Coronary artery (tissue), 2 donors: ENCODE measurements at places on chromosomes 3 and 15.

GRCh38 chr3:190258634-190259033 lies 63.6 kb downstream of the CLDN1 start:
- no peak for DNase-seq

DNA sequence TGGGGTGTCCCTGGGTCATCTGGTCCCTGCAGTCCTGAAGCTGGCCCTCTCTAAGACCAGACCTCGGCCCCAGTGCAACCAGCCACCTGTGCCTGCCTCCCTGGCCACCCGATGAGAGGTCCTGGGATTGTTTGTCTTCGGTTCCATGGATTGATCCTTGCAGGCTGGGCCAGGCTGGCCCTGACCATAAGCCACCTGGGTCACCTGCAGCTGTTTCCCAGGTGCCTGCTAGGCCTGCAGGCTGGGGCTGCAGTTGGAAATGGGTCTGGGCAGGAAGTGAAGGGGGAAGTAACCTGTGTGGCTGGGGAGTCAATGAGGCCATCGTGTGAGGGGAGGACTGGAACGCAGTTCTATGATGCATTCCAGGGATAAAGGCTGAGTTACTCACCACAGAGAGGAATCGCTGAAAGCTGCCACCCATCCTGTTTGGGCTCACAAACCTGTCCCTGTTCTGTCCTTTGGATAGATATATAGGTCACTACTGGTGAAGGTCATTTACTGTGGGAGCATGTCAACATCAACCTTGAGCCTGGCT lies 30.9 kb upstream of the VPS8 start:
- no peak for DNase-seq

DNA sequence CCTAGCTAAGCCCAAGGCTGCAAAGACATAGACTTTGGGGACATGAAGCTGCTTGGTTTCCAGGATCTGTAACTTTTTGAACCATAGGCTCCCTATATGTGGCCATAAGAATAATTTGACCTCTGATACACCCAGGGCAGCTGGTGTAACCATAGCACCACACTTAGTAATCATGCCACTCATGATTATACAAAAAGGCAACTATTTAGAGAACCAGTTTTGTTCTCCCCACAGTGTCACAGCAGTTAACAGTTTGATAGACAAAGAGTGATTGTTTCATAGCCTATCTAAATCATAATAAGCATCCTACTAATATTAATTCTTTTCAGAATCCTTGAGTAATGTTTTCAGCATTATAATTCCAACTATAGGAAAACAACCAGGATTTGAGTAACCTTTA lies 334.9 kb downstream of the NEK10 start:
- no peak for DNase-seq

GRCh38 chr3:126546549-126547239 lies 12.0 kb downstream of the C3orf22 start:
- peak; percentile 64 for DNase-seq

GRCh38 chr3:121661376-121661775 lies 673 bp upstream of the HCLS1 start:
- DNase-seq, result no peak

GRCh38 chr3:72231439-72232196 lies 446.7 kb upstream of the PROK2 start:
- no peak for DNase-seq

- no peak for DNase-seq
Measured at GRCh38 chr3:136021803-136022202, 56.3 kb downstream of the PPP2R3A start.

DNA sequence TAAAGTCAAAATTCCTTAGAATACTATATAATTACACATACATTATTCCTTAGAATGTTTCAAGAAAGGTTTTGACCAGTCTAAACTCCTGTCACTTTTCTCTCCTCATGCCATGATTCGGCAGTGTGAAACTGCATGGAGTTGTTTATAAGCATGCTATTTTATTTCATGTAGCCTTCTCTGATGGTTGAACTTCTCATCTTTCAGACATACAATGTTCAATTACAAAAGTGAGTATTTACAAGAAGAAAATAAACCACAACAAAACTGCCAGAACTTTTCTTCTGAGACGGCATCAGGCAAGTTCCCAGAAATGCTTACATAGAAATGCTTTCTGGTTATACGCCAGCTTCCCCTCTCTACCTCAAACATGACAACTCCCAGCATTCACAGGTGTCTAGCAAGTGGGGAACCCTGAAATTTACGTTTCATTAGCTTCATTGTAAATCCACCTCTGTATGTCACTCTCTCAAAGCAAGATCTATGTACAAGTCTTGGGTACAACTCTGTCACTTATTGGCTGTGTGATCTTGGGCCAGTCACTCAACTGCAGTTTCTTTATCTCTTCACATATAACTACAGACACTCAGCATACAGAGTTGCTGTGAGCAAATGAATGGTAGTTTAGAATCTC lies 42.7 kb downstream of the HDGFL3 start:
- DNase-seq, result no peak

DNA sequence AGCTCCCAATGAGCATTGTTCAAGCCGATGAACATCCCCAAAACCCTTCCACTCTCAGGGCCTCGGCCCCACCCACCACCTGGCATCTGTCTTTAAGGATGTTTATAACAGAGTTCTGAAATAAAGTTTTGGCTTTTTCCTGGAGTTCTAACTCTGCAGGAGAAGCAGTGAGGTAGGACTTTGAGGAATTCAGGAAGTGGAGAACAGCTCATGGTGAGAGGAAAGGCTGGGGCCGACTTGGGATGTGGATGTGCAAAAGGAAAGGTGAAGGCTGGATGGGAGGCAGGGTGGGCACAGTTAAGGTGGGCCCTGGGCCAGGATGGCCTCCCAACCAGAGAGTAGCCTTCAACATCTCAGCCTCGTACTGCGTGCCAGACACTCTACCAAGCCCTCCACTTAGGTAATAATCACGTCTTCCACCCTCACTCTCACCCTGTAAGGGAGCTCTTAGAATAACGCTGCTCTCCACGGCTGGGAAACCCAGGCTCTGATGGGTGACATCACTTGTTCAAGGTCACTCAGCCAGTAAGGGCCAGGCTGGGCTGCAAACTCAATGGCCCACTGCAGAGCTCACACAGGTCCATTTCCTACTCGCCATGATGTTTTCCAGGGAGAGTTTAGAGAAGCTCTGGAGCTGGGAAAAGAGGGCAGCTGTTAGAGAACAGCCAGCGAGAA lies 28.5 kb downstream of the LIPC start:
- no peak for DNase-seq

GRCh38 chr3:18747383-18747782 lies 322.2 kb upstream of the SATB1 start:
- no peak for DNase-seq

- no peak for DNase-seq
Measured at GRCh38 chr3:164365242-164365641, 713.1 kb downstream of the SI start.

GRCh38 chr3:129261894-129262293 lies 12.5 kb downstream of the COPG1 start:
- no peak for DNase-seq

DNA sequence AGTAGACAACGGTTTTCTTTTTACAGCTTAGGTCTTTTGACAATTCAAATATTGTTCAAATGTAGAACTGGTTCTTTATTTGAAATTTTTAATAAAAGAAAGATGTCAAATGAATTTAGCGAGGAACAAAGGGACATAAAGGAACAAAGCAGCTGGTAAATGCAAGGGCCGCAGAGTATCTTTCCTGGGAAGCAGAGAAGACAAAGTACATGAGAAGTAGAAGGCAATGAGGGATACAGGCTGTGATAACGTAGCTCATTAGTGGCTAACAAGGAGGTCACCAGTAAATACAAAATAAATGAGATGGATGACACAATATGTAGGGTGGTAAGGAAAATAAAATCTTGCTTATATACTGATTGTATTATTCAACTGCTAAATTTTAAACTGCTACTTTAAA lies 762.8 kb downstream of the VGLL3 start:
- no peak for DNase-seq

- no peak for DNase-seq
Measured at GRCh38 chr15:74982183-74982582, 13.2 kb upstream of the SCAMP5 start.

GRCh38 chr3:195012571-195012970 lies 258.4 kb downstream of the XXYLT1 start:
- no peak for DNase-seq

DNA sequence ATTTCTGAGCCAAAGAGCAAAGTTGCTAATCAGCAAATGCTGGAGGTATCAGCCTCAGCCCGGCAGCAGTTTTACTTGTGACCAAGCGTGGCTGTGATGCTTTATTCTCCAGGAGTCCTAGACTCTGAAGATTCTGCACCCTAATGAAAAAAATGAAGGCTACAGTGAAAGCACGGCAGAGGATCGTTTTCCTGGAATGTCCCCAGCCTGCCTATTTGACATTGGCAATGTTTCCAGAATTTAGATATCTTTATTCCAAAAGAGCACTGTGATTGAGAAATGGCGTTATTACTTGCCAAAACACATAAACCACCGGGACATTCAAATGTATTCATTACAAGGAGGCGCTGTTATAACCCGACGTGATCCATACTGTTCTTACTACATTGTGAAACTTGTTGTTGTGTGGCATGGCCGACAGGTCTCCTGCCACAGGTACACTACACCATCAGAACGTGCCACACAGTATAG lies 263.8 kb downstream of the SLCO3A1 start:
- no peak for DNase-seq

- no peak for DNase-seq
Measured at GRCh38 chr15:34119291-34119690, 17.4 kb downstream of the PGBD4 start.

GRCh38 chr3:12384451-12385233 lies 95.8 kb downstream of the PPARG start:
- no peak for DNase-seq

DNA sequence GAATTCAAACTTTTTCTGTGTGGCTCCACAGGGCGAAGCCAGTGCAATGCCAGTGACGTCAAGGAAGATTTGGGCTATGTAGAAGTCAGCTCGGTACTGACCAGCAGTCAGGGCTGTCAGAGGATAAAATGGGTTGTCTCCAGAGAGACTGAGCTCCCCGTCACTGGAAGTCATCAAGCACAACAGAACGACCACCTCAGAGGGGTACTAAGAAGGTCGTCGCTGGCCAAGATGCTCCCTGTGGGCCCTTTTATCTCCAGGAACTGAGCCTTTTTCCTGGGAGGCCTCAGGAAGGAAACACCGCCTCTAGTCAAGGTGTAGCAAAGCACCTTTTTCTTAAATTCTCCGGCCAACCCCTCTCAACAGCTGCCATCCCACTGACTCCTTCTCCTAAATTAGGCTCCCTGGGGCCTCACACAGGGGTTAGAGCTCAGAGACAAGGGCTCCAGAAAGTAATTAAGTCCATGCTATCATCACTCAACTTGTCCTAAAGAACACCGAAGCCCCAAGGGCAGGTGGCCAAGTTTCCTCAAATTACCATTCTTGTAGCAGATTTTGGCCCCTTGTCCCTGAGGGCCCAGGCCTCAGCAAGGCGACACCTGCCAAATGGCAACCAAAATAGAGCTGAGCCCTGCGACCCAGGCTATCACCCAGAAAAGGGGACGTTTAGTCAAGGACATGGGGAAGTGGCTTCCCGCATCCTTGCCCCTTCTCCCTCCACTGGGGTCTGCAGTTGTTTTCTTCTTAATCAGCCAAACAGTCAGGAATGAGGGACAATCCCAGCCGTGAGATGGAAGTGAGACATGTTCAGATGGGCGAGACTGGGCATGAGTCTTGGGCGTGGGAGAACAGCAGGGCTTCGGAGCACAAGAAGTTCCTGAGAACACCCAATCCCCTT lies 48.0 kb downstream of the SSUH2 start:
- DNase-seq, result no peak

- no peak for DNase-seq
Measured at GRCh38 chr3:72485641-72486040, 362.6 kb downstream of the SHQ1 start.

DNA sequence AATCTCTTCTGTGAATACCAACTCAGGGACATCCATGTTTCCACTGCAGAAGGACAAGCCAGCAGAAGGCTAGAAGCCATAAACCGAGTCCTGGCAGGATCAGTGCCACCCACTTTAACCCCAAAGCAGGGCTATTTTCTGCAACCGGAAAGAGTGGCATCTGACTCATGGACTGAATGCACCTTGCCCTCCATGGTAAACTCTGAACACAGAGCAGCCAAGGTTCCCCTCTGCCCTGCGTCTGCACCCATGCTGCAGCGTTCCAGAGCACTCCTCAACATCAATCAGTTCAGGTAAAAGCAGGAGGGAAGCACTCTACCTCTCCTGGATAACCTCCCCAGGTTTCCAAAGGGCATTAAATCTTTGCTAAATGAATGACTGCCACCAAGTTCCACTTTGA lies 801 bp upstream of the NGRN start:
- DNase-seq, result no peak

DNA sequence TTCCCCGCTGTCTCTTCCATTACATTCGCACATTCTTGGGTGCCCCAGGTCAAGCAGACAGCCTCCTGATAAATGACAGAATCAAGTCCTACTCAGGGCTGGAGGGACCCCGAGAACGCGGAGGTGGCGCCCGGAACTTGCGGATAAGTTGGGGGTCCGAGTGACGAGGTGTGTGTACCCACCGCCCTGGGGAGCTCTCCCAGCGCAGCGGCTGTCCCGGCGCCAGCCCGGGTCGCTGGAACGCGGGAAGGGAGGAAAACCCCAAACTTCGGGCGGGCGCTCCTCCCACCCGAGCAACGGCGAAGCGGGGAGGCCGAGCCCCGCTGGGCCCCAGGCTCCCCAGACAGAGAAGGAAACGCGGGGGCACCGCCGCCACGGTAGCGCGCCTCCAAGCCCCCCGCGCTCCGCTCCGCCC lies 550 bp downstream of the CLN6 start:
- DNase-seq, result no peak

DNA sequence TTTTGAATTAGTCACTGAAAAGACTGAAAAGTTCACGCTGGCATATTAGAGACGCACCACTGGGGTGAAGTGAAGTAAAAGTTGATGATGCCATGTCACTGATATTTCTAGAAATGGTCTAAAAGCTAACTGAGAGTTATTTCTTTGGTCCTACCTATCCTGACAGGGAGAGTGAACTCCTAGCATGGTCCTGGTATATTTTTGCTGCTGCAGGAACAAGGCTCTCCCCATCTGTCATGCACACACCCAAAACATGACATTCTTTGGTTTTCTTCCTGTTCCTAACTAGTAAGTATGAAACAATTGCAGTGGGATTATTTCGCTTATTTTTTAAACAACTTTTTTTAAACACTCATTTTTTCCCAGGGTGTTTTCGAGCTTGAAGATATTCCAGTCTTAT lies 466.7 kb downstream of the ERC2 start:
- DNase-seq, result no peak

DNA sequence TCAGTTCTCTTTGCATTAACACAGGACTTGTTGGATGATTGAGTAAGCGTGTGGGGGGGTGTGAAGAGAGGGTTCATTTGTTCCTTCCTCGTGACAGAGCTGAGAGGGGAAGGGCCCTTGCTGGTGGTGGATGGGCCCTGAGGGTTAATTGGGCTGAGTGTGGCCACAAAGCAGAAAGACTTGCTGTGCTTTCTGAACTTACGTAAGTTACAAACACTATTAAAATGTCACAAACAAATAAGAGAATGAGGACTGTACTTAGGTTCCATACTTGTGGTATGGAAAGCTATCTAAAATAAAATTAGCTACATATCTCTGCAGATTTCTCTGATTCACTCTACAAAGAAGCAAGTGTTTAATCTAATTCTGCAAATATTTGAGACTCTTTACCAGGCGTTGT lies 231.3 kb downstream of the LPP start:
- DNase-seq, result no peak
